ENCODE measurements at places on chromosomes 2 and 18. TPM values are rescaled to one million over a fixed set of nuclear protein-coding genes. Genes with fewer than 3 reads are reported as not detected.

Gene DLX1
- total RNA-seq: 48.9 TPM

Gene CHRNG
- total RNA-seq: not detected

GRCh38 chr2:11744631-11745394 is 1.6 kb upstream of the LPIN1 start:
- no peaks in the 10 kb centered on the region for H3K36me3 ChIP-seq
- DNase-seq: peak; percentile 18
- H3K4me1 ChIP-seq: peaks cover 76% of the 10 kb centered on the region
- peak overlapping the region; percentile 95 for H3K27ac ChIP-seq

DNA sequence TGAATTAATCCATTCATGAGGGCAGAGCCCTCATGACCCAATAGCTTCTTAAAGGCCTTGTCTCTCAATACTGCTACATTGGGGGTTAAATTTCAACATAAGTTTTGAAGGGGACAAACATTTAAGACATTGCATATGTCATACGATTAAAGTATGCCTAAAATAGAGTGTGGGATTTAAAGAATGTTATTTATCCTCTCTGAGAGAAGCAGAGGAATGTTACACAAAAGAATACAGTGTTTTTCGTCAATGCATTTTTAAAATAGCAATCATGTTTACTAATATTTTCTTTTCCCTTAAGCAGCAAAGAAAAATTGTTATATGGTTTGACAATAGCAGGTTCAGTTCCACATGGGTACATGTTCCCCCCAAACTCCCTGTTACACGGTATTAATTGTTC is 363.1 kb downstream of the NUP35 start:
- DNase-seq: no peak
- no peak overlapping the region for H3K27ac ChIP-seq
- no peak overlapping the region for H3K4me3 ChIP-seq
- H3K27me3 ChIP-seq: no peaks in the 10 kb centered on the region
- H3K36me3 ChIP-seq: no peaks in the 10 kb centered on the region
- no peaks in the 10 kb centered on the region for H3K4me1 ChIP-seq

Measured in neural crest cell (in vitro differentiated cells).